ENCODE measurements at places on chromosomes 5 and 9. TPM values are rescaled to one million over a fixed set of nuclear protein-coding genes. Genes with fewer than 3 reads are reported as not detected.

Gene FRMD3
- total RNA-seq = 0.43 TPM

GRCh38 chr9:120366644-120367019, 213.3 kb downstream of the CDK5RAP2 start:
- no peaks in the 10 kb centered on the region for H3K36me3 ChIP-seq
- no peaks in the 10 kb centered on the region for H3K4me1 ChIP-seq
- DNase-seq = no peak
- H3K4me3 ChIP-seq = no peak overlapping the region

Gene ZMYND19
- 96.1 TPM for total RNA-seq

- no peaks in the 10 kb centered on the region for H3K4me1 ChIP-seq
- no peaks in the 10 kb centered on the region for H3K27me3 ChIP-seq
- H3K36me3 ChIP-seq = no peaks in the 10 kb centered on the region
- DNase-seq = no peak
- no peak overlapping the region for H3K4me3 ChIP-seq
Observed at GRCh38 chr5:124262991-124263571, 483.4 kb downstream of the ZNF608 start.
